NCI-H2081 (cell line): ENCODE measurements at places on chromosomes 1 and 21.

- DNase-seq, result no peak
Observed at GRCh38 chr21:44455524-44456213, 359 bp downstream of the LRRC3 start.

GRCh38 chr1:209268479-209268878, 315.0 kb upstream of the CAMK1G start:
- no peak for DNase-seq

- peak; percentile 27 for DNase-seq
Observed at GRCh38 chr1:244371242-244372141, 80.2 kb downstream of the ADSS2 start.

GRCh38 chr1:81666586-81666985, 134.1 kb upstream of the ADGRL2 start:
- DNase-seq, result no peak

- no peak for DNase-seq
Observed at GRCh38 chr1:67743072-67743725, 58.2 kb downstream of the GADD45A start.

DNA sequence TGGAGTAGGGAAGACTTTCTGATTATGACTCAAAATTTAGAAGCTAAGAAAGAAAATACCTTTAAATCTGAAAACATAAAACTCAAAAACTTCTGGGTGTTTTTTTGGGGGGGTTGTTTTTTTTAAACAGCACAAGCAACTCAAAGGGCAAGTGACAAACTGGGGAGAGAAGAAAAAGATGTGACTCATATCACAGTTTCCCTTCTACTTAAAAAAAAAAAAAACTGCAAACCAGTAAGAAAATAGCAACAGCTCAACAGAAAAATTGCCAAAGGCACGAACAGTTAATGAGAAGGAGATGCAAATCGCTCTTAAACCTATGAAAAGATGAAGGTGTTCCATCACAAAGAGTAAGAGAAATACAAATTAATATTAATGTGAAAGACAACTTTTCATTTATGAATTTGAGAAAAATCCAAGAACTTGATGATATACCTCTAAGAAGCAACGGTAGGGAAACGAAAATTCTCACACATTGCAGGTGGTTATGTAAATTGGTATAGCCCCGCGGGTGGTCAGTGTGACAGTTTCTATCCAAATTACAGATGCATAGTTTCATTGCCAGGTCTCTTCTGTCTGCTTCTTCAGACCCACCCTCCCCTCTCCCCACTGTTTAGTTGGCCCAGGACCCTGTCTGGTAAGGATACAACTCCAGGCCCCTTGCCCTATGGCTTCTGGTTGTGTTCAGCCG, 9.0 kb downstream of the IFNAR2 start:
- DNase-seq, result no peak

DNA sequence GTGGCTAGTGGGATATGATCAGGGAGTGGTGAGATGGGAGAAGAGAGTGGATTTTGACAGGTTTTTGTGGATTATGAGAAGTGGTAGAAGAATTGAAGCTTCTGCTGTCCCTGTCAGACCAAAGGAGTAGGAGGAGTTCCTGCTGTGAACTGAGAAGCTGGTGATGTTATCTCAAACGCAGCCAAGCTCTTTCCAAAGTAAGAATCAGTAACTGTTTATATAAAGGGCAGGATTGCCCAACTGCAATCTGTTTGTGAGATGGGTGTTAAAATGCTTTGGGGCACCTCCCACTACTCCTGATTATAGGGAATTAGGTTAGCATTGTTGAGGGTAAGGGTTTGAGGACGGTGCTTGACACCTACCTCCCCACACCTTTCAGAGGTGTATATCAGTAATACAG, 60.5 kb upstream of the USP25 start:
- no peak for DNase-seq

GRCh38 chr1:207858281-207858680, 52.6 kb downstream of the CD34 start:
- DNase-seq, result no peak

DNA sequence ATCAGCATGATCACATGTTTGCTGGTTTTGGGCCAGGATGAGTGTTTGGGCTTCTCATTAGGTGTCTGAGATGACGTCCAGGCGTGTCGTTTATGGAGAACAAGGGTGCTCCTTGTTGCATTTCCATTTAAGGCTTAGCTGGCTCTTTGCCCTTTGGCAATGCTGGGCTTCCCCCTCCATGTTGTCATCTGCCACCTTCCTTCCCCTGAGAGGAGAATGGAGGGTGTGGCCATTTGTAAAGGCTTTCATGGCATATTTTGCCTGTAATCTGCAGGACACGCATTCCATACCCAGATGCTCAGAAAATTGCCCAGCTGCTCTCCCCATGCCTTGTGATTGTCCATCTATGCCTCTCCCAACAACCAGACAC, 27.7 kb downstream of the PKP1 start:
- peak; percentile 91 for DNase-seq

GRCh38 chr1:18716785-18717678, 86.4 kb downstream of the PAX7 start:
- DNase-seq, result no peak

DNA sequence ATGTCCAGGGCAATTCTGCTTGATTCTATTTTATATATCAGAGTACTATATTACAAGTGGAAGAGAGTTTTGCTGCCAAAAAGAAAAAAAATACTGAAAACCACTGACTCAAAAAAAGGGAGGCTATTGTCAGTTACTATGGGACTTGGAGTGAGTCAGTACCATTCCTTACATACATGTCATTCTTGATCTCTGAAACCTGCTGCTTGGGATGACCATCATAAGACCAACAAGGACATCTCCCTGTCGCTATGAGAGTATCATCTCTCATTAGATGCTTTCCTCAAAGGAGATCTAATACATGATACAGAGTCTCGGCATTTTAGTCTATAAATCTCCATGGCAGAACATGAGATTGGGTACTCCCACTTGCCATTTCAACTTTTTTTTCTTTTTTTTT, 11.8 kb upstream of the INPP5B start:
- no peak for DNase-seq

- peak; percentile 89 for DNase-seq
Observed at GRCh38 chr1:36083635-36084496, at the start of gene TEKT2. Gene TEKT2 (plus strand): TSS chr1:36084094. CDS start chr1:36084922, 828 bp downstream.

GRCh38 chr1:18811733-18812452, 47.6 kb downstream of the TAS1R2 start:
- no peak for DNase-seq

DNA sequence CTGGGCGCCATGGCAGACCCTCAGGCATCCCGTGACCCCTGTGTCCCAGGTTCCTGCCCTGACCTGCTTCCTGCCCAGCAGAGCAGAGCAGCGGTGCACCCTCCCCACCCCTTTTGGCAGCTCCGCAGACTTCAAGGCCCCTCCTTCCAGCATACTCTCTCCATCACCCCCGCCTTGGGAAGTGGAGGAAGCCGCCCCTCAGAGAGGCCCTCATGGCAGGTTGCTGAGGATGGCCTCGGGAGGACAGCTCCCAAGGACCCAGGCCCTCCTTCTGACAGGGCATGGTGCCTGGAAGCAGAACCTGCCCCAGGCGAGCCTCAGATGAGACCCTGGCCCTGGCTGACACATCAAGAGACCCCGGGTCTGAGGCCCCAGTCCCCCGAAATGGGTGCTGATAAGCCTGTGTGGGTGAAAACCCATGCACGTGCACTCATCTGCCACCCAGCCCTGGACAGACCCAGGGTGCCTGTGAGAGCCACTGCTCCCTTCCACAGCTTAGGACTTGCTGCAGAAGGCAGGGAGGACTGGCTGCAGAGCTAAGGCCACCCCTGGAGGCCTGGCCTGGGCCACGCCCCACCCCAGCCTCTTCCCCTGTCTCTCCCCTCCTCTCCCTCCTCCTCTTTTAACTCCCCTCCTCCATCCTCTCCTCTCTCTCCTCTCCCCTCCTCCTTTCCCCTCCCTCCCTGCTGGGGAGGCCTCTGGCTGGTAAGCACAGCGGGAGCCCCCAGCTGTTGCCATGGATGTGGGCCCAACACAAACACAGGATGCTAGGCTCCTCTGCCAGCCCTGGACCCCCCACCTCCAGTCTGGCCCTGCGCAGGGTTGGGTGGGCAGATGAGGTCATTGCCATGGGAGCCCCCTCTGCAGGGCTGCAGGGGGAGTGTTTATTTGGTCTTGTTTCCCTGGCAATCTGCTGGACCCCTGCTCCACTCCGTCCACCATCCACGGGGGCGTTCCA, 33.7 kb downstream of the WNT9A start:
- peak; percentile 90 for DNase-seq

DNA sequence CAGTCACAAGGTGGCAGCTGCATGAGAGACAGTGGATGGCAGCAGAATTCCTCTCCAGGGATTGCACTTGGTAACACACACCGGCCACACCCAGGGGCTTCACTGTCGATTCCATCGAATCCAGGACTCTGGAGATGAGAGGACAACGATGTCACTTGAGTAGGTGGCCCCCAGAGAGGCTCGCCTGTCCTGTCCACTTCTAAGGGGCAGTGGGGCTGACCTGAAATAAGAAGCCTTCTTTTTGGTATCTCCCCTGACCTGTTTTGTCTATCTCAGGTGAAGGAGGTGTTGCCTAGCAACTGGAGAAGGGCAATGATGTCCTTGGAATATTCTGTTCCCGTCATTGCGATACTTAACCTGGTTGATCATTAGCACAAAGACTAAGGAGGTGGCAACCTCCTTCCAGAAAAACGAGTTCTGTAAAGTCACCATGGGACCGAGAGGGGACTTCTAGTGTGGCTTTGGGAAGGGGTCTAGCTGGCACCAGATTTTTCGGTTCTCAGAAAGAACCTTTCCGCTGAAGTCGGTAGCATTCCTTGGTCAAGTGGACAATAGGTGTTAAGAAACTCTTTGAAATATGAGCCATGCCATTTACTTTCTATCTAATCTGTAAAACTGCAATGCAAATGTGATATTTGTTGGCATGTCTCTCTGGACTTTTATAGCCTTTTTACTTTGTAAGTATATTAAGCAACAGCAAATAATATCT, 85.2 kb upstream of the TMPRSS2 start:
- no peak for DNase-seq

DNA sequence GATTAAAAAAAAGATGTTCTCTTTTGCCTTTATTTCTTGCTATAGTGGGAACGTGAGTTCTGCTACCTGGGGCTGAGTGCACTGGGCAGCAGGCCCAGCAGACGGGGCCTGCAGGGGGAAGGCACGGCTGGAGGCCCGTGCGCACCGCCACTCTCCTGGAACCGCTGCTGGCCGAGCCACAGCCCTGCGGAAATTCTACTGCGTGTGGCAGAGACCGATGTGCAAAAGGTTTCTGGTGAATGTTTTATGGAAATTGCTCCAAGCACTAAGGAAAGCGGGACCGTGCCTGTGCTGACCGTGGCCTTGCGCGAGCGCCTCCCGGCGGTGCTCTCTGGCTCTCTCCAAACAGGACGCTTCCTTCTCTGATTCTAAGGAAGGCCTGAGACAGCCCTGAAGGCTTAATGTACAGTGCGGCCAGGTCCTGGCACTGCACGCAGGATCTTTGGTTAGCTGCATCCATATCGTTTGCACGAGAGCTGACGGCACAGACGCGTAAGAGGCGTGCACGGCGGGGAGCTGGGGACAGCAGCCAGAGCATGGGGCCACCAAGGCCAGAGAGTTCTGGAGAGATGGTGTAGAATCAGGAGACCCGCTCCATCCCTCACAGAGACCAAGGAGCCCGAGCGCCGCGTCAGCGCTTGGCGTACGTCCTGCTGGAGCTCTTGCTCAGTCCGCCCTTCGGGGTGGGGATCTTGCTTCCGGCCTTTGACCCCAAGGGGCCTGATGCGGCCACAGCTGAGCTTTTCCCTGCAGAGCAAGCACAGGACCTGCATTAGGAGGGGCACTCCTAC, 18.7 kb upstream of the LRRC47 start:
- DNase-seq, result no peak

- DNase-seq, result no peak
Observed at GRCh38 chr1:72051538-72051937, 230.8 kb downstream of the NEGR1 start.

- DNase-seq, result peak; percentile 2
Observed at GRCh38 chr1:119008483-119009311, 20.6 kb upstream of the TBX15 start.

DNA sequence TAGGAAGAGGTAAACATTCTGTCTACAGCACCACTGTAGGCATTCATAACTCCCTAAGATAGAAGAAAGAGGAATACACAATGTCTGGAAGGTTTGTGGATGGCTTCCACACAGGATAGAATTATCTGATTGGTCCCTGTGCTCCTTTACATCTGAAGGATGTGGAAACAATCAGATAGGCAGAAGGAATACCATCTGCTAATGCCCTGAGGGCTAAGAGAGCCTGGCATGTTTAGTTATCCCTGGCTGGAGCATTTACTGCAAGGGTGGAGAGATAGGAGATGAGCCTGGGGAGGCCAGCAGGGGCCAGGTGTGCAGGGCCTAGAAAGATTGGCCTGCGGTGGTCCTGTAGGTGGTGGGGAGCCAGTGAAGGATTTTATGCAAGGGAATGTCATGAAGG, 8.6 kb upstream of the ACBD3 start:
- DNase-seq, result no peak

- no peak for DNase-seq
Observed at GRCh38 chr1:93107395-93107794, 28.3 kb downstream of the MTF2 start.

- no peak for DNase-seq
Observed at GRCh38 chr1:215056584-215056983, 26.0 kb upstream of the KCNK2 start.

GRCh38 chr1:59595774-59596173, 219.0 kb upstream of the HOOK1 start:
- DNase-seq, result no peak

DNA sequence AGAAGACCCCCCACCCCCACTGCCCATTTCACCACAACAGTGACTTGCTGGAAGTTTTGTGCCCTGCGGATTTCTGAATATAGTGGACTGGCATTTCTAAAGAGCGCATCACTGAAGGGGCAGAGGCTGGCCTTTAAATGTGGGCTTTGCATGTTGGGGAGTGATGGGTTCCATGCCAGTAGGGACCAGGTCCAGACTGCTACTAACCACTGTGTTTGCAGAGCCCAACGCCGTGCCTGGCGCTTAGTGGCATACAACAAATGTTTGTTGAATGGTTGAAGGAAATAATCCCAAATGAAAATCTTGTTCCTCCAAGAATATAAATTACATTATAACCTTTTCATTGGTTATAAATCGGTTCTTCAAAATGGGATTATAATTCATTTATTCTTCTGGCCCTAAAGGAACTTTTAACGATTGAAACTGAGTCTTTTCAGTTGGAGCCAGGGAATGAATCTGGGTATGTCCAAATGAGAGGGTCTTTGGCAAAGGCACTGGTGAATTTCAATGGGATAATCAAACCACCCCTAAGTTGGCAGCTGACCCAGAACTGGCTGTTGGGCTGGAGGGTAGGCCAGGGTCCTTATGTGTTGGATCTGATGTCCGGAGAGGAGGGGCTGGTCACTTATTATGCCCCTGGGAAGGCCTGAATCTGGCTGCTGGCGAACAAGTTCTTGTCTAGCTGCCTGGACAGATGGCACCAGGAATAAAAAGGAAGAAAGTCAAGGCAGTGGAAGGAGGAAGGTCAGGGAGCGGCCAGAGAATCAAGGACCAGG, 13.8 kb upstream of the SDHB start:
- DNase-seq, result no peak

- no peak for DNase-seq
Observed at GRCh38 chr1:99728494-99729235, 37.8 kb downstream of the FRRS1 start.
